H7 (cell line): ENCODE measurements at places on chromosomes 1 and 21. TPM values are rescaled to one million over a fixed set of nuclear protein-coding genes. Genes with fewer than 3 reads are reported as not detected.
A peak's percentile ranks its signal among the peaks of the same experiment; 100 is the strongest.

The PKN2 gene
- total RNA-seq = 22.8 and 42.5 TPM in 2 replicates

The TRNP1 gene
- 28.9 and 30.5 TPM in 2 replicates for total RNA-seq

The GUCA2A gene
- total RNA-seq = not detected in 2 replicates

The LCE1B gene
- not detected in 2 replicates for total RNA-seq

The CITED4 gene
- 13.9 and 15.7 TPM in 2 replicates for total RNA-seq

The BLACAT1 gene
- 6.7 and 9.0 TPM in 2 replicates for total RNA-seq

The FPGT gene
- 2.1 and 2.7 TPM in 2 replicates for total RNA-seq

The HAO2 gene
- 0.38 and 1.2 TPM in 2 replicates for total RNA-seq

The SPOCD1 gene
- 1.8 and 3.5 TPM in 2 replicates for total RNA-seq

The LCE1F gene
- not detected in 2 replicates for total RNA-seq

The ILDR2 gene
- 0.11 and 0.21 TPM in 2 replicates for total RNA-seq

DNA sequence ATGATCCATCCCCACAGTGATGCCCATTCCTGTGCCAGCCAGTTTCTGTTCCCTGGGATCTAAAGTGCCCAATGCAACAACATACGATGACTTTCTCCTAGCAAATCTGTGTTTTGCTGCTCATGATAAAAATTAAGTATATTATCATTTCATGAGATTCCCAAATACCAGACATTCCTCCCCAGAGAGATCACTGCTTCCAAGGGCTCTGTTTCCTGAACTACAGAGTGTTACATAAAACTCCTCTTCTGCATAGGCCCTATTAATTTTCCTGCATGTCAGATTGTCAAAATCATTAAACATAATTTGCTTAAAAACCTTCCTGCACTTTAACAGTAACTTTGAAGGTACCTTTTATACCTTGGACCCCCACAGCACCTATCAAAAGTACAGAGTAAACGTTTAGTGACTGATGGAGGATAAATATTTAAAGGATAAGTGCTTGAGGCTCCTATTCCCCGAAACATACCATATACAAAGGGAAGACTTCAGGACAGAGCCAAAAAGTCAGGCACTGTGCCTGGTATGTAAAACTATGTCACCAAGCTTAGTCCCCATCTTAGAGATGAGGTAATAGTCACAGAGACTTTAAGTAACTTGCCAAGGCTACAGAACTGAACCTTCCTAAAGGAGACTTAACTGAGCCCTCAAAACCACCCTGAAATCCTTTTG is 50.2 kb downstream of the SLC25A24 start:
- DNase-seq = no peak

DNA sequence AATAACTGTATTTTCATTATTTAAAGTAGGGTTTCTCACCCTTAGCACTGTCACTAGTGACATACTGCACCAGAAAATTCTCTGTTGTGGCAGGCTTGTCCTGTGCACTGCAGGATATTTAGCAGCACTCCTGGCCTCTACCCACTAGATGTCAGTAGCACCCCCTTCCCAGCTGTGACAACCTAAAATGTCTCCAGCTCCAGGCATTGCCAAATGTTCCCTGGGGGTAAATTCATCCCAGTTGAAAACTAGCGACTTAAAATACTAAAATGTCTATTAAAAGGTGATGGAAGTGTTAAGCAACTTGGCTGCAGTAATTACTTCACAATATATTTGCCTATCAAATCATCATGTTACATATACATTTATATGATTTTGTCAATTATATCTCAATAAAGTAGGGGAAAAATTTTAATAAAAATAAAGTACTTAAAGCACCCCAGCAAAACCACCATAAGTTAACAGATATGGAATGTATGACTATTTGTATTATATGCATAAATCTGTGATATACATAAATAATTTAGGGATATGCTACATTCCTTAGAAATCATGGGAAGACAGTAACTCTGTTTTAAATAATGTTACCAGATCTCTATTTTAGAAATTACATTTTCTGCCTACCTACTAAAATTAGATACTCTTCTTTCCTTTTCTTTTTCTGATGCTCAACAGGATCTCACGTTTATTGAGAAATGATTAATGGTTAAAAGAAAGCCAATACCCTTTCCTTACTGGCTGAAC is 74.6 kb downstream of the ARID4B start:
- peak; percentile 52 for DNase-seq

DNA sequence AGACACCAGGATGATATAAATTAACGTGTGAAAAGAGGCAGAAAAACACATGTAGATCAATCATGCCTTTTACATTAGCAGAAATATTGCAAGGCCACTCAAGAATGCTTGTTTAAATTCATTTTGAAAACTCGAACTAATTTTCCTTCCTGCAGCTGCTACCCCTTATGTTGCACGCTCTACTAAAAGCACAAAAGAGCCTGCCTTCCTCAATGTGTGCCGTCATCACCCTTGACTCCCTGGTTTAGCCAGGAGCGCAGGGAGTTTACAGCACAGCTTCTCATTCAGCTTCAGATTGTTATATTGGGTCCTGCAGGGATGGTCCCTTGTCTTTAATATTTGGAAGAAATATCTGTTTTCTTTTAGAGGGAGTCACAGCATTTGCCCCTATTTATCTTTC is 10.1 kb upstream of the ST6GALNAC5 start:
- DNase-seq = no peak

DNA sequence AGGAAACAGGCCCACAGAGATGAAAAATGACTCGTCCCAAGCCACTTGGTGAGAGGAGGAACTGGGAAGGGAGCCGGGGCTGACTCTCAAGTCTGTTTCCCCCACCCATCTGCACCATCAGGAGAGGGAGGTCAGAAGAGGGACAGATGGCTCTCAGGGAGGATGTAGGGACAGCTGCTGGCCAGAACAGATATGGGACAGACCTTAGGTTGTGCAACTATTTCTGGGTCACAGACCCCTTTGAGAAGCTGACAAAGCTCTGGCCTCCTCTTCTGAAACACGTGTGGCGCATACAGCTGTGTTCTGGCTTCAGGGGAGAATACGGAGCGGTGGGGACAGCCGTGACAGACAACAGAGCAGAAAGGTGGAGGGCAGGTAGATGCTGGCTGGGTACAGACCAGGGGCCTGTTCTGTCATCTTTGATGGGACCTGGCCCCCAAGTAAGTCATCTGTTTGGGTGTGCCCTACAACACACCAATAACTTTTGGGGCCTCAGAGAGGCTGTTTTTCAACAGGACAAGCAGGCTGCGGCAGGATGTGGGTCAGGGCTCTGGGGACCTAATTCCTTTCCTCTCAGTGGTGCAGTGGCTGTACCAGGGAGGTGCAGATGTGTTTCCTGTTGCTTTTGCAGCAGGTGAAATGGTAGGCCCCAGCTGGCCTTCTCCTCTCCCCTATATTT is 7.3 kb downstream of the SH3BGRL3 start:
- DNase-seq = no peak

- DNase-seq = no peak
These were observed 3.7 kb upstream of the TMEM9 start for GRCh38 chr1:201157949-201158348.

GRCh38 chr1:85062425-85063026 is 14.2 kb upstream of the MCOLN3 start:
- DNase-seq = no peak

DNA sequence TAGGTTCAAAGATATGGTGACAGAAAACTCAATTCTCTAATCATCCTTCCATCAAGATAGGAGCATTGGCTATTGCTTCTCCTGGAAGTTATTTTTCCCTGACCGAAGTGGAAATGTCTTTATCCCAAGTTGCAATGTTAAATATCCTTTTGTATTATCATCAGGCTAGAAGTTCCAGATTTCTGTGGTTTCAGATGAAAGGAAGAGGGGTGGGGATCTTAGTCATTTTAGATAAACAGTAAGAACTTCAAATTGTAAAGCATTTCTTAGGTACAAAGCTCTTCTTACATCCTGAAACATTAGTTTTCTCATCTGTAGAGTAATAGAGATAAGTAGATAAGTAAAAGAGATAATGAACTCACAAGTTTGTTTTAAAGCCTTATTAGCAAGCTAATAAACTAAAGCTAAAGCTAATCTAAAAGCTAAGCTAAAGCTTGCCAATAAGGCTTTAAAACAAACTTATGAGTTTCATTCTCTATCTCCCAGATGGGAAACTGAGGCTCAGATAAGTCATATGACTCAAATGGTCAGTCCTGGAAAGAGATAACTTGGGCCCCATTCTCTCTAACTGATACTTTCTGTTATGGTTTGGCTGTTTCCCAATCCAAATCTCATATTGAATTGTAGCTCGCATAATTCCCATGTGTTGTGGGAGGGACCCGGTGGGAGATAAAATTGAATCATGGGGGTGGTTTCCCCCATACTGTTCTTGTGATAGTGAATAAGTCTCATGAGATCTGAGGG is 99.2 kb upstream of the KCNK2 start:
- DNase-seq = no peak

GRCh38 chr1:12450090-12450755 is 167.8 kb downstream of the DHRS3 start:
- no peak for DNase-seq

DNA sequence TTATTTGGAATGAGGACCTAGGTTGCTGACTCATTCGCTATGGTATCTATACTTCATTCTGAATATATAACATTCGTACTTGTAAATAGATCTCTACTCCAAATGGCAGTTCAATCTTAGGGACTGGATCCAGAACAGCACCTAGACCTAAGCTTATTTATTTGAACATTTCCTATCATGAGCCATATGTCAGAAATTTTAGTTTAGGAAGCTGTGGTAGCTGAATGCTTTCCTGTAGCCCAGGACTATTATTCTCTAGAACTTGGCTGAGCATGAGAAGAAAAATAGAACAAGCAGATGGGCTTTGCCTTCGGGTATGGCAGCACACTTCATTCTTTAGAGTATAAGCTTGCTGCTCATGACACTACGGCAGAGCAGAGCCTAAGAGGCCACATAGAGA is 1114.4 kb upstream of the B3GALT2 start:
- DNase-seq = no peak

DNA sequence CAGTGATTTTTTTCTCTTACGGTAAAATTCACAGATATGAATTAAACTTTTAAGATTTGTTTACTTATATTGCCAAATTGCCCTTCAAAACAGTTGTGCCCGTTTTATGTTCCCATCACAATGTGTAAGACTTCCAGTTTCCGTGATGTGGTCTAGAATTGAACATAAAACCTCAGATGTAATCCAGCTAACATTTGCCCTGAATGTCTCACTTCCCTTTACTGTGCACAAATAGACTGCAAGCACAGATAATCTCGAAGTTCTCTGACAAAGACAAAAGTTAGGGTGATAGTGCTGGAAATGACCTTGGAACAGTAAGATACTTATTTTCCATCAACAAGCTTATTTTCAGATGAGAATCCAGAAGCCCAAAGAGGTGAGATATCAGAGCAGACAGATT is 177.5 kb downstream of the ZZZ3 start:
- no peak for DNase-seq

GRCh38 chr1:19000065-19000464 is 43.6 kb upstream of the IFFO2 start:
- DNase-seq = no peak

- DNase-seq = peak; percentile 55
These were observed 36.0 kb downstream of the GPR3 start for GRCh38 chr1:27428316-27429028.

GRCh38 chr1:9127395-9128165 is 1.3 kb downstream of the GPR157 start:
- peak; percentile 34 for DNase-seq

- peak; percentile 19 for DNase-seq
These were observed 44.7 kb downstream of the SLC30A10 start for GRCh38 chr1:219883400-219884332.

- no peak for DNase-seq
These were observed 38.8 kb upstream of the CTBS start for GRCh38 chr1:84613026-84613425.

DNA sequence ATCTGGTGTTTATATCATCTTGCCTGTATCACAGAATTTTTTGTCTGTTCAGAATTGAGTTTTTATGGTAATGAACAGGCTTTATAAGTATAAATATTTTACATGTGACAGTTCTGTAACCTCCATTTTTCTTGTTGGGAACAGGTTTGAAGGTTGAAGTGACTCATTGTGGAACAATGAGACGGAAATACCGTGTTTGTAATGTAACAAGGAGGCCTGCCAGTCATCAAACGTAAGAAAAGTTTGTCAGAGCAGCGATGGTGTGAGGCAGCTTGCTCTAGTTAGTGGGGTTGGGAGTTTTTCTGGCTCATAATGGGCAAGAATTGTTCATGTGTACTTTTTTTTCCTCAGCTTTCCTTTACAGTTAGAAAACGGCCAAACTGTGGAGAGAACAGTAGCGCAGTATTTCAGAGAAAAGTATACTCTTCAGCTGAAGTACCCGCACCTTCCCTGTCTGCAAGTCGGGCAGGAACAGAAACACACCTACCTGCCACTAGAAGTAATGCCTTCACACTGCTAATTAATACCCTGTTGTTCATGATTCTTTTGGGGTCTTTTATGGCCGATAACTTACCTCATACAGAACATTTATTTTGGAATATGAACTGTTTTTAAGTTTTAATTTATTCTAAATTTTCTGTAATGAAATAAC is 75.2 kb upstream of the TEKT2 start:
- no peak for DNase-seq

- DNase-seq = no peak
These were observed 76.2 kb downstream of the DISC1 start for GRCh38 chr1:231702804-231703203.

GRCh38 chr1:238264951-238265350 is 374.2 kb upstream of the ZP4 start:
- DNase-seq = no peak

- DNase-seq = no peak
These were observed 45.9 kb downstream of the PIK3R3 start for GRCh38 chr1:46086576-46086975.

- DNase-seq = peak; percentile 42
These were observed 413.4 kb downstream of the HLX start for GRCh38 chr1:221292652-221293051.

DNA sequence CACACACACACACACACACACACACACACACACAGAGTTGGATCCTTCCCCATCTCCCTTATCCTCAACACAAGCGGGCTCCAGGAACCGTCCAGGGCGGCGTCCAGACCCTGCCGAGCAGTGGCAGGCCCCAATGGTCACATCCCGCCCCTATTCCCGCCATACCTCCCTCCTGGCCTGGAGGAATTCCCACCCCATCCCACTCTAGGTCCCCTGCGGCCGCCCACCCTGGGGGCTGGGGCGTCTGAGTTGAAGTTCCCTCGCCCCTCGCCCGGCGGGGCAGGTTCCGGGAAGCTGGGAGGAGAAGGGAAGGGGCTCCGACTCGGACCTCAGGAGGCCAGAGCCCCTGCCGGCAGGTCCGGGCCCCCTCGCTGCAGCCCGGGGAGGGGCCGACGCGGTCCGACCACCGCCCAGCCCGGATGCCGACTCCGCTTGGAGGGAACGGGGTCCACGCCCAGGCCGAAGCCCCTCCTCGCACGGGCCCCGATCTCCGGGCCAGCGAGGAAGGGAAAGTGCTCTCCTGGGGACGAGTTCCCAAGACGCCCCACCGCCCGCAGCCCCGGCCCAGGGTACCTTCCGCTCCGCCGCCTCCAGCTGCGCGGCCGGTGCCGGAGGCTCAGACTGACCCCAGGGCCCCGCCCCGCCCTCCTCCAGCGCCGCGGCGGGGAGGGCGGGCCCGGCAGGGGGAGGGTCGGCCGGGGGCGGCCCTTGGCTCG is at the start of gene RHOC:
Gene RHOC, minus strand, starts transcription at position 623 of the 716 bp plus-strand sequence. CDS start 3,328 bp downstream, outside the sequence.
- peak; percentile 97 for DNase-seq

GRCh38 chr1:99216956-99217355 is 47.3 kb upstream of the PLPPR4 start:
- DNase-seq = no peak

GRCh38 chr1:201597551-201598230 is 58.8 kb downstream of the NAV1 start:
- no peak for DNase-seq

- no peak for DNase-seq
These were observed 43.7 kb downstream of the HENMT1 start for GRCh38 chr1:108617008-108617723.

GRCh38 chr1:168096296-168097165 is 40.2 kb downstream of the GPR161 start:
- DNase-seq = peak; percentile 8
